Stimulated activated CD8-positive, alpha-beta memory T cell treated with anti-CD3 and anti-CD28 coated beads, Interleukin-4, amount 100 ng/mL, for 4 hours (primary cell): ENCODE measurements at places on chromosomes 7 and 10.

DNA sequence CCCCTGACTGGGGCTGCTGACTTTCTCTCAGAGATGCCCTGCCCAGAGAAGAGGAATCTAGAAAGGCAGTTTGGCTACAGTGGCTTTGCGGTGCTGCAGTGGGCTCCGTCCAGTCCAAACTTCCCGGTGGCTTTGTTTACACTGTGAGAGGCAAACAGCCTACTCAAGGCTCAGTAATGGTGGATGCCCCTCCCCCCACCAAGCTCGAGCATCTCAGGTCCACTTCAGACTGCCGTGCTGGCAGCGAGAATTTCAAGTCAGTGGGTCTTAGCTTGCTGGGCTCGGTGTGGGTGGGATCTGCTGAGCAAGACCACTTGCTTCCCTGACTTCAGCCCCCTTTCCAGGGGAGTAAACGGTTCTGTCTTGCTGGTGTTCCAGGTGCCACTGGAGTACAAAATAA, 734.5 kb upstream of the LRRN3 start:
- DNase-seq = no peak

DNA sequence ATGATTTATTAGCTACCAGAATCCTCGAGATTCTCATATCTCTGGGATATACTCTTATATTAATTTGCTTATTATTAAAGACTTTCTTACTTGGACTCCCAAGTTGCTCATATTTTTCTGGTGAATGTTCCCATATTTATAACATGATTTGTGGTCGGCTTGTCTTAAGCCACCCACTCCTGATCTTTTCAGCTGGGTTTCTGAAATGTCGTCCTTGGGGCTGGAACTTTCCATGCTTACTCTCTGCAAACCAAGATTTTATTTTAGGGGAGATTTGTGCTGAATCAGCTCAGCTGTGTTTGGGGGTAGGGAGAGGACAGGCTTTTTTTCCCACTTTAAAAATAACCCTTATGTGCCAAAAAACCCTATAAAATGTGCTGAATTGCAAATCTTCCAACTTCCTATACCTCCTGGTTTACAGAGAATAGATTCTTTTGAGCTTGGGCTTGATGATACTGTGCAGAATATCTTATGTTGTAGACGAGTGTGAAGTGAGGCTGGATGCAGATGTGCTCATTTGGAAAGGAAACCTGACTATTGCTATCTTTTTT, 162.1 kb downstream of the SND1 start:
- DNase-seq = no peak

GRCh38 chr10:61028861-61029361, 84.9 kb upstream of the RHOBTB1 start:
- DNase-seq = no peak

DNA sequence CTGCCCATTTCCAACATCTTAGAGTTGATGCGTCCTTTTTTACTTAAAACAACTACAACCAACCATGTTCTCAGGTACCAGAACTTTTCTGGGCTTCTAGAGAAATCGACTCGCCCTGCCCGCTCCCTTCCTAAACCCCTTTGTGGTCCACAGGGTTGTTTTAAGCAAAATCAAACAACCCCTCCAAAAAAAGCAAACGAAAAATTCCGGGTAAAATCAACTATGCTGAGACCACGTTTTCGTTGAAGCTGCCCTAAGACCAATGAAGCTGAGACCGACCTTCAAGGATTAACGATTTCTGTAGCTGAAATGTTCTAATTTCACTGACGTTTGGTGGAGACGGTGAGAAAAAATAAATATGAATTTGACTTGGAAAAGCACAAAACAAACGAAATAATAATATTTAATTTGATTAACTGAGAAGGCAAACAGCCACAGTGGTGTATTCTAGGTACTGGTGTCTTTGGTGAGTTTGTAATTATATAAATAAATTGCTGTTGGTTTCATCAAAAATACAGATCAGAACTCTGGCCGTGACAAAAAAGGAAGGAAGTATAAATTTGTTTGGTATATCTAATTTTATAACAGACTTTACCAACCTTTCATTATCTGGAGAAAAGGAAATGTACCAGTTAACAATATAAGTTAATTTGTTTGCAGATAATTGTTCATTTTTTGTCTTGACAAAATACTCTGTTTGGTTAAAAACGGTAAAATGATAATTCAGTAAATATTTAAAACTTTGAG, 4.7 kb upstream of the IGF2BP3 start:
- DNase-seq = no peak

- no peak for DNase-seq
These were observed 13.5 kb upstream of the ADRB1 start for GRCh38 chr10:114030140-114030539.

DNA sequence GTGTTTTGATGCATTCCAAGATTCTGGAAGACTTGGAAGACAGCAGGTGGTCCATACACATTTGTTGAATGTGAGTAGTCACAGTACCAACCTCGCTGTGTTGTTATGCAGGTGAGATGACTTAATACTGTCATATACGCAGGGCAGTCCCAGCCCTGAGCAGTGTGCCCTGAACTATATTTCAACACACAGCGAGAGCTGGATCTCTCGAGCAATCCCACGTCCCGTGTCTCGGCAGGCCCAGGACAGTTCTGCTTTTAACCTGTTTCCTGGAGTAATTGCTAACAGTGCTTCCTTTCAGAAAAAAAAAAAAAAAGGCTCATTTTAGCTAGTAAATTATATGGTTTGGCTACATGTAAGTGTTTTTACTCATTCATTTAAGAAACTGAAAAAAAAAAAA, 179.7 kb downstream of the PRKCQ start:
- no peak for DNase-seq

GRCh38 chr10:105615715-105616365, 974.8 kb downstream of the SORCS3 start:
- DNase-seq = no peak

- DNase-seq = peak; percentile 58
These were observed 521 bp upstream of the NYAP1 start for GRCh38 chr7:100483090-100483721.

- no peak for DNase-seq
These were observed 718 bp upstream of the FZD1 start for GRCh38 chr7:91263384-91264045.
